Activated T-helper 1 cell treated with anti-CD3 and anti-CD28 coated beads, Interleukin-12 subunit alpha, Interleukin-12 subunit beta, Interleukin-2, Interleukin-4 antibody, amounts not matched to agents 30 ng/mL and 10 ng/mL and 1 ng/mL, durations not matched to agents 14 hours and 24 hours and 36 hours (primary cell): ENCODE measurements at places on chromosomes 3 and 15.

GRCh38 chr3:128775906-128776542, 50.0 kb downstream of the RAB7A start:
- H3K27me3 ChIP-seq: no peaks in the 10 kb centered on the region
- DNase-seq: no peak
- H3K4me3 ChIP-seq: no peak overlapping the region
- peaks cover 46% of the 10 kb centered on the region for H3K4me1 ChIP-seq
- peak overlapping the region; percentile 4 for H3K27ac ChIP-seq
- H3K36me3 ChIP-seq: peaks cover 13% of the 10 kb centered on the region

DNA sequence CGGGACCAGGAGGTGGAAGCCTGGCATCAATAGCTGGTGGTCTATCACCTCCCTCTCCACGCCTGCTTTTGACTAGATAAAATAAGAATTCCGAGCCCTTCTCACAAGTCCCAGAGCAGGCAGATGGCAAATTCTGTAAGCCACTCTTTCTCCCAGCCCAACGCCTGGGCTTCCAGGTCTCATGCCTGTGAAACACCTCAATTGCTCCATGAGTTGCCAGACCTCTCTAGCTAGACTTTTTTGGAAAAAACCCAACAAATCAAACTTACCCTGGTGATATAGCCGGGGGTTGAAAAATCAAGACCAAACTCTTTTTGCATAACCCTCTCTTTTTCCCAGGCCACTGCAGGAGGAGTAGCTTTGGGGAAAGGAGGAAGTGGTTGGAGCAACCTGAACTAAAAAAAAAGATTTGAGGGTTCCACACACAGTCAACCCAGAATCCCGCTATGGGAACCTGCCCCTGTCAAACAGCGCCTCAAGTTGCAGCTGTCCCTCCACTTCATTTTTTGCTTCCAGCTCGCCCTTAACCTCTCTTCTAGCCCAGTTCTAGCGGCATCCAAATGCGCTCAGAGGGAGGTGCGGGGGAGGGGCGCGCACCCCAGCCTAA, 7.0 kb downstream of the BHLHE40 start:
- H3K36me3 ChIP-seq: peaks cover 46% of the 10 kb centered on the region
- H3K27me3 ChIP-seq: no peaks in the 10 kb centered on the region
- H3K4me3 ChIP-seq: peak overlapping the region; percentile 90
- DNase-seq: no peak
- H3K4me1 ChIP-seq: peaks cover 63% of the 10 kb centered on the region

- H3K27ac ChIP-seq: no peak overlapping the region
- no peak overlapping the region for H3K4me3 ChIP-seq
- H3K4me1 ChIP-seq: no peaks in the 10 kb centered on the region
- no peaks in the 10 kb centered on the region for H3K36me3 ChIP-seq
- no peaks in the 10 kb centered on the region for H3K27me3 ChIP-seq
- no peak for DNase-seq
Observed at GRCh38 chr3:74059923-74060600, 435.3 kb upstream of the PDZRN3 start.

- no peak for DNase-seq
- H3K27ac ChIP-seq: peak overlapping the region; percentile 90
- H3K36me3 ChIP-seq: peaks cover 3% of the 10 kb centered on the region
- peaks cover 32% of the 10 kb centered on the region for H3K4me1 ChIP-seq
- H3K27me3 ChIP-seq: no peaks in the 10 kb centered on the region
Observed at GRCh38 chr3:51538115-51538458, 432 bp upstream of the RAD54L2 start.

DNA sequence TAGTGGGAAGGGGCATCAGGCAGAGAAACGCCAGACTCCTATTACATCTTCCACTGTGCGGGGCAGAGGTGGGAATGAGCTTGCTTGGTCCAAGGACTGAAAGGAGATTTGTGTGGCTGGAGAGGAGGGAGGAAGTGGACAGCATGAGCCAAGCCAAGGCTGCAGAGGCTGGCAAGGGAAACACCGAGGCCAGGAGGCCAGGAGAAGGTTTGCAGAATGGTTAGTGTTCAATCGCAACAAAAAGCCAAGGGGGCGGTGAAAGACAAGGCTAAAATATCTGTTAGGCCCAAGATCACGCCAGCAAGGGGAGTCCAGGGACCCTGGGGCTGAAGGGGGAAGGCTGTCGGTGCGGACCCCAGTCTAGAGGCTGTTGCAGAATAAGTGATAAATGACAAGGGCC, 75.8 kb downstream of the CPN2 start:
- peak overlapping the region; percentile 79 for H3K27ac ChIP-seq
- H3K4me1 ChIP-seq: peaks cover 7% of the 10 kb centered on the region
- no peaks in the 10 kb centered on the region for H3K36me3 ChIP-seq
- peaks cover 5% of the 10 kb centered on the region for H3K27me3 ChIP-seq
- no peak overlapping the region for H3K4me3 ChIP-seq

DNA sequence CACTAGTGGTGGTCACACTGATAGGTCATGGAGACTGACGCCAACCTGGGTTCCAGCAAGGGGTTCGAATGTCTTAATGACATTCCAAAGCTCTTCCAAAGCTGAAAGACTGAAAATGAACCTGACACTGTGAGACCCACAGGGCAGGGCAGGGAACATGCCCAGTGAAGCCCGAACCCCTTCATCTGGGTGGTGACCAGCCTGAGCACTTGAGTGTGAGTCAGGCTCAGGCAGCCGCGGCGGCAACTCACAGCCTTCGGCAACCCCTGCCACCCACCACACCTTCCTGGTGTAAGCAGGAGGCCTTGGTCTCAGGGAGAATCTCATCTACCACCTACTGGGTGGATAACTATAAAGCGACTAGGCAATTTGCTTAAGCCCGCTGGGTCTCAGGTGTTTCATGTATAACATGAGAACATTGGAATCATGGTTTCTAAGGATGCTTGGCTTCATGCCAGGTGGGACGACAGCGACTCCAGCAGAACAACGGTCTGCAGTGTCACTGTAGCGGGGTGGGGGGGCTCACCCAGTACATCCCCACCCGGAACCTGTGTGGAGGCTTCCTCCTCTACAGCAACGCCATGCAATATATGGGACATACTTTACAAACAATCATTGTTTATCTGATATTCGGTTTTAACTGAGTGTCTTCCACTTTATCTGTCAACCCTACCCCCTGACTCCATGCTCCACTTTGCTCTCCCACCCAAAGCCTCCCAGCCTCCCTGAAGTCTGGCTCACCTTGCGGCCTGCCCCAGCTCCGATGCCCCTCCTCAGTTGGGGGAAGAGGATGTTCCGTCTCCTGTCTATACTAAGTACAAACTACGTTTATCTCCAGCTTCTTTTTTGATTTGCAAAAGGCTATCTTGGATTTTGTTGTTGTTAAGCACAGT, 125.0 kb upstream of the MEF2A start:
- H3K27ac ChIP-seq: no peak overlapping the region
- no peak for DNase-seq
- no peak overlapping the region for H3K4me3 ChIP-seq
- H3K36me3 ChIP-seq: no peaks in the 10 kb centered on the region
- H3K27me3 ChIP-seq: peaks cover 15% of the 10 kb centered on the region

DNA sequence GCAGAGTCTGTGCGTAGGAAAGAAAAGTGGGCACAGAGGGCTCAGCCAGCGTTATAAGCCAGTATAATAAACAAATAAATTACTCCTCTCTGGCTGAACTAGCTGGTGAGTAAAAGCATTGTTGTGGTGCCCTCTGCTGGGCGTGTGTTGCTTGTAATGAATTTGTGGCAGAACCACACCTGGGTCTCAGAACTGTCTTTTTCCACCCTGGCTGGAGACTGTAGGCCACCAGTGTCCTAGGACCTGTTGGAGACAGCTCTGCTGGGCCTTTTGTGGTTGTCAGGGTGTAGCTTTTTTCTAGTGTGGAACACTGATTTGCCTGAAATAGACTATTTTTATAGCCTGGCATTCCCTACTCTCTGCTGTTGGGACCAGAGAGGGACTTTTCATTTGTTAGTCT, 130.5 kb upstream of the EIF1B start:
- DNase-seq: peak; percentile 12
- H3K4me1 ChIP-seq: no peaks in the 10 kb centered on the region
- H3K4me3 ChIP-seq: no peak overlapping the region
- no peaks in the 10 kb centered on the region for H3K36me3 ChIP-seq
- no peak overlapping the region for H3K27ac ChIP-seq
- peaks cover 6% of the 10 kb centered on the region for H3K27me3 ChIP-seq

DNA sequence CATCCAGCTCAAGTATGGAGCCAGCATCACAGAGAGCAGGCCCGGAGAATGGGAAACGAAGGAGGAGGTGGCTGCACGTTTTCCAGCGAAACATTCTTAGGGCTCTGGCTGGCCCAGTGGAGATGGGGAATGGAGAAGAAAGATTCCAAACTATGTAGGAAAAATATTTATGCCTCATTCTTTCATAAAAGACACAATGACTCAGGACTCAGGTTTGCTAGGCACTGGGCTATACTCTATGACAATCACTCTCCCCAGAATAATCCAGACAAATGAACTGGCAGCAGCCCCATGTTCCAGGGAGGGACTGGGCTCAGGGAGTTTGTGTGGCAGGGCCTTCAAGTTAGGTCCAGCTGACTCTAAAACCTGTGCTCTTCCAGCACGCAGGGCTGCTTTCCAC, 110.8 kb upstream of the RAD18 start:
- DNase-seq: no peak
- H3K27ac ChIP-seq: no peak overlapping the region
- H3K4me3 ChIP-seq: no peak overlapping the region
- no peaks in the 10 kb centered on the region for H3K36me3 ChIP-seq

DNA sequence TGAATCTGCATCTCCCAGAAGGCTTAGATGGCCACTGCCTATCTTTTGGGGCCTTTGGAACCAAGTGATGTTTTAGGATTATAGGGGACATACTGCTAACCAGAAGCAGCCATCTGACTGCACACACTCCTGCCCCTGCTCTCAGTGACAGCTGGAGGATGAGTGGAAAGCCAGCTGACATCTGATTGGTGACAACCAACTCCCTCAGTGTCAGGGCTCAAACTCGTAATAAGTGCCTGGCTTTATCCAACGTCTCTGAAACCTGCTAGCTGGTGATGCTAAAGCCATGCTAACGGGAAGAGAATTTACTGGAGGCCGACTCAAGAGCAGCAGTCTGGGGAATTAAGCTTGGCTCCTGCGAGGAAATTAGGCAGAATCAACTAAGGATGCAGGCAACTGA, 35.1 kb downstream of the KY start:
- no peaks in the 10 kb centered on the region for H3K36me3 ChIP-seq
- H3K4me1 ChIP-seq: no peaks in the 10 kb centered on the region
- no peak for DNase-seq
- no peaks in the 10 kb centered on the region for H3K27me3 ChIP-seq
- no peak overlapping the region for H3K27ac ChIP-seq

- H3K36me3 ChIP-seq: no peaks in the 10 kb centered on the region
- no peak overlapping the region for H3K4me3 ChIP-seq
- no peak overlapping the region for H3K27ac ChIP-seq
- DNase-seq: no peak
- H3K4me1 ChIP-seq: peaks cover 16% of the 10 kb centered on the region
- peaks cover 30% of the 10 kb centered on the region for H3K27me3 ChIP-seq
Observed at GRCh38 chr15:62393196-62393595, 228.1 kb upstream of the C2CD4B start.

DNA sequence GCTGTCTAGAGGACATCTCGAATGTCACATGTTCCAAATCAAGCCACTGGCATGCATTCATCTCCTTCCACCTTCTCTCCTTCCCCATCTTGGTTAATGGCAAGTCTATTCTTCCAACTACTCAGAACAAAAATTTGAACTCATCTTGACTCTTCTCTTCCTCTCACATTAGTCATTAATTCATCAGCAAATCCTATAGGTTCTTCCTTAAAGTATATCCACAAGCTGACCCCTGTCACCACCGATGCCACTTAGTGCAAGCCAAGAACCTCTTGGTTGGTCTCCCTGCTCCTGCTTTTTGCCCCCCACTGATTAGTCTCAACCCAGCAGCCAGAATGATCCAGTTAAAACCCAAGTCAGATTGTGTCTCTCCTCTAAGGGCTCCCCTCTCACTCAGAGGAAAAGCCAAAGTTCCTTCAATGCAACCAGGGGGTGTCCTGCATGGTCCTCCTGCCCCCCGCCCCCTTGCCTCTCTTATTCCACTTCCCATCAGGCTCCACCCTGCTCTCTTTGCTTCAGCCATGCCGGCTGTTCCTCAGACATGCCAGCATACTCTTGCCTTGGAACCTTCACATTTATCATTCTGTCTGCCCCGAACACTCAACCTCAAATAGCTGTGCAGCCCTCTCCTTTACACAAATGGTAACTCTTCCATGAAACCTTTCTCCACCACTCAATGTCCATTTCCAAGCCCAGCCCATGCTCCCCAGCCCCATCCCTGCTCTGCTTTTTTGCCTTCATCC, 1.0 kb upstream of the GALNT15 start:
- DNase-seq: no peak
- no peak overlapping the region for H3K4me3 ChIP-seq
- H3K27ac ChIP-seq: no peak overlapping the region

DNA sequence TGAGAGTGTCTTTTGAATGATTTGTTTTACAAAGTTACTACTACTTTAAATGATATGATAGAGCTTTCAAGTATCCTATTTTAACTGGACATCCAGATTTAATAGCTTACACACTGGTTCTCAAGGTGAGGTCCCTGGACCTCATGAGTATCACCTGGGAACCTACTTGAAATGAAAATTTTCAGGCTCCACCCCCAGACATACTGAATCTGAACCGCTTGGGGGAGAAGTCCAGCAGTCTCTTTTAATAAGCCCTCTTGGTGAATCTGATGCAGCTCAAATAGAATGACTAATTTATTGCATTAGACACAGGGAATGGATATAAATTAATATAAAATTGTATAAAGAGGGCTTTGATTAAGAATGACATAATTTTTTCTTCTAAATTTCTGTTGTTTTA, 29.4 kb upstream of the SLITRK3 start:
- H3K4me1 ChIP-seq: no peaks in the 10 kb centered on the region
- H3K27ac ChIP-seq: no peak overlapping the region
- no peak overlapping the region for H3K4me3 ChIP-seq
